A549 treated with dexamethasone at 1 μM for 4 hours (cell line): ENCODE measurements at places on chromosomes 4 and X. TPM values are rescaled to one million over a fixed set of nuclear protein-coding genes. Genes with fewer than 3 reads are reported as not detected.

CLIC2 gene
- 0.04 to 0.19 TPM (median 0.09 TPM) in 4 of 5 replicates, not detected in the other for total RNA-seq

MAGEC1 gene
- 0.03 to 0.05 TPM (median 0.04 TPM) in 4 of 5 replicates, not detected in the other for total RNA-seq

RIPPLY1 gene
- total RNA-seq: 0.11 TPM in 2 of 5 replicates, not detected in the others

SATL1 gene
- total RNA-seq: 0.02 to 0.03 TPM in 2 of 5 replicates, not detected in the others
